ENCODE measurements at places on chromosomes 3 and 15.

DNA sequence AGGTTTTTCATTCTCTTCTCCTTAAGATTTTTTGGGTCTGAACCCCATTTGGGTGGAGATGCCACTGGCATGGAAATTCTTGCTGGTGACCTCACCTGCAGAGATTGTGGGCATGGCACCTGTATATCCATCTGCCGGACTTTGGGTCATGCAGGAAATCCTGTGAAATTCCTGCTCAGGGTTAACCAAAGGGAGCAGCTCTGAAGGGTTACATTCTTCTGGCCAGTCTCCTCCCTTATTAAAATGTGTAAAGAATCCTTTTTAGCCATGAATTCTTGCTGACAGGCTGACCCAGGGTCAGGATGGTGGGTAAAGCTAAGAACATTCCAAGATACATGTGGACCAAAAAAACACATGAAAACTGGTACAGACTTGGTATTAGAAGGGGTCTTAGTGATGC is 27.4 kb downstream of the ARHGEF26 start:
- DNase-seq: no peak

DNA sequence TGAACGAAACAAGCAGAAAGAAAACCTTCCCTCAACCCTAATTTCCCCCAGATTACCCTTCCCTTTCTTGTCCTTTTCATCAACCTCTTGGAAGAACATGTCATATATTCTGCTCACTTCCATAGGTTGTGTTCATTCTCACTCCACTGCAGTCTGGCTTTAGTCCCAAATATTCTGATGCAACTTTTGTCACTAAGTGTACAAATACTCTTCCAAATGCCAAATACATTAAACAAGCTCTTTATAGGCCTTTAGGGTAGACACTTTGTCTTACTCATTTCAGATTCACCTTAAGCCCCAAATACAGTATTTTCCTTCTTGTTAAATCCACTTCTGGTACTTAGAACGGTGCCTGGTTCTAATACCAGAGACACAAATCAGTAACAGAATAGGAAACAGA is 406.5 kb upstream of the CDIN1 start:
- DNase-seq: no peak

DNA sequence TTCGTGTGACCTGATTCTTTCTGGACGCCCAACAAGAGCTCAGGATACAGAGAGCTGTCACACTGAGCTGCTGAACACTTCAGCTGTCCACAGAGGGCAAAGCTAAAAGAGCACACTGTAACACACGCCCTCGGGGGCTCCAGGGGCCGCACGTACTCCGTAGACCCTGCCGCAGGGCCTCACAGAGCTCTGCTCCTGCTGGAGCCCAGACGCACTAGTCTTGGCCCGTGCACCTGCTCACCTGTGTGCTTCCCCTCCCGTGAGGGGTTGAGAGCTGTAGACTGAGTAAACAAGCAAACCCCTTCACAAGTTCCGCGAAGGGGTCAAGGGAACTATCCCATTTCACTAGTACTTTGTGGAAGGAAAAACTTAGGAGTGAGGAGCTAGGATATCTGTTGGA is 30.7 kb upstream of the TUSC7 start:
- DNase-seq: no peak

DNA sequence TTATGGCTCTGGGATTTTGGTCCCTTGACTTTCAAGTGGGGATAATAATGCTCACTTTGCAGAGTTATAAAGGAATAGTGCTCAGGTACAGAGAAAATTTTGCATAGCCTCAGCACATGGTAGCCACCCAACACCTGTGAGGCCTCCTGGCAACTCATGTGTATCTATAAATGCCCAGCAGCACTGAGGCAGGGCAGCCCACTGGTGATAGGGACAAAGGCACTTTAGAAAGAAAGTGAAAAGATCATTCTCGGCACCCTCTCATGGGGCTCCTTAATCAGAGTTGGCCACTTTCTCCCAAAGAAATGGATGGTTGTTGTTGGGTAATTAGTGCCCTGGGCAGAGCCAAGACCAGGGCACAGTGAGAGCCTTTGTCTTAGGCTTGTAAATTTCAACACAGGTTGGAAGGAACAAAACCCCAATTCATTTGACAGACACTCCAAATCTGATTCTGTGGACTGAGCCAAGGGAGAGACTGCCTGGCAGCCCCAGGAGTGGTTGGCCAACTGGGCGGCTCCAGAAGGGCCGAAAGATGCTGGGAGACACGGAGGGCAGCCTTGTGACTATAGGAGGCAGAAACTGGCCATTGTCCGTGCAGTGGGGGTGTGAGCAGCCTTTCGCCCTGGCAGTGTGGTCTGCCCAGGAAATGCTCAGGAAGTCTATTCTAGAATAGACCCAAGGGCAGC is 213.2 kb upstream of the RGMA start:
- DNase-seq: no peak

DNA sequence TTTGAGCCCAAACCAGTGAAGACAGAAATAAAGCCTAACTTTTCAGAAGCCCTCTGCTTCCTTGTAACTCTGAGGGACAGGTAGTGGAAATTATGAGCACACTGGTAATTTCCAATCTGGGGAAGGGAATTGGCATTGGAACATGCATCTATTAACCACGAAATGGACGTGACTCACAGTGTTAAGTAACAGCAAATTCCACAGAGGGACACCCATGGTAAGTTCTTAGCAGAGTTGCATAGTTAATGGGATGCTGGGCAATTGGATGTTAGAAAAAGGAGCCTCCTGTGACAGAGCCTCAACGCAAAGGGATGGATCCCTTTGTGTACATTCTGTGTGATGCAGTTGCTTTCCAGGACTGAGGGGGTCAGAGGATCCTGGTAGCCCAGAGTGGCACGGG is 168.6 kb downstream of the SEMA6D start:
- DNase-seq: no peak

DNA sequence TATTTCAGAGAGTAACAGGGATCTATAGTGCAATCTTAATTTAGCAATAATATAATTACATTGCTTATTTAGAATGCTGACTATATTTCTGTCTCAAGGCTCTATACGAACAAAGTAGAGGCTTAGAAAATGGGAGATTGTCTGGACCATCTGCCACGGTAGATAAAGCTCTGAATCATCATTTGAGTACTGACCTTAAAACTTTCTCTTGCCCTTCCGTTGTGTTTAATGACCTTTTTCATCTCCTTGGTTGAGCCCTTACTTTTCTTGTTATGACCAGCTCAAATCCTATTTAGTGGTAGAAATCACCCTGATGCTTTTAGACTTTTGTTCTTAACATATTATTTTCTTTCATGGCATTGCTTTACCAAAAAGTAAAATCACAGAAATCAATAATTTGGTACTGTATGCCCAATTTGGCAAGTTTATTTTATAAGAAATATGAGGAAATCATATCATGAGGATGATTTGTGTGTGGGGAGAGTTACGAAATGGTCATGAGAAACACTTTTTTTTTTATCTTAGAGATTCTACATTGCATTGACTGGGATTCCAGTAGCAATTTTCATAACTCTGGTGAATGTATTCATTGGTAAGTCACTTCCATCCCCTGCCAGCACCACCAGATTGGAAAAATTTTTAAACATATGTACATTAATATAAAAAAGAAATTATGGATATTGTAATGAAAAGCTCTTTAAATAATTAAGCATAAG is 11.0 kb downstream of the NDUFB5 start:
- DNase-seq: no peak

DNA sequence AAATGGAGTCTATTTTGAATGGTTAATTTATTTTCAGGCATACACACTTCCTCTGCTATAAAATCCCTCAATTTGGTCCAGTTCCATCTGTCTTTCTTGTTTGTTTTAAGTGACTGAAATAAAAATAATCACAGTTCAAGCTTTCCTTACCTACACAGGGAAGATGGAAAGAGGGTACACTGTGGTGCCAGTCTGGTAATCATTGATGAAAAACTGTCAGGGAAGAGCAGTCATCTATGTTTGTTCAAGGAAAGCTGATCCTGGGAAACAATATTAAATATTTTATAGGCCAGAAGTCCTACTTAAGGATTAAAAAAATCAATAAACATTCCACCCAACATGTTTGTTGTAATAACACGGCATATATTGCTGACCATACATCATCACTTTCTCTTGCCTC is 115.2 kb upstream of the KCNMB2 start:
- no peak for DNase-seq

- DNase-seq: no peak
These were observed 78.5 kb downstream of the CD200 start for GRCh38 chr3:112411425-112411824.

- DNase-seq: no peak
These were observed 94.3 kb downstream of the DGKG start for GRCh38 chr3:186267758-186268157.

- no peak for DNase-seq
These were observed 25.9 kb downstream of the EXOG start for GRCh38 chr3:38522002-38522401.

DNA sequence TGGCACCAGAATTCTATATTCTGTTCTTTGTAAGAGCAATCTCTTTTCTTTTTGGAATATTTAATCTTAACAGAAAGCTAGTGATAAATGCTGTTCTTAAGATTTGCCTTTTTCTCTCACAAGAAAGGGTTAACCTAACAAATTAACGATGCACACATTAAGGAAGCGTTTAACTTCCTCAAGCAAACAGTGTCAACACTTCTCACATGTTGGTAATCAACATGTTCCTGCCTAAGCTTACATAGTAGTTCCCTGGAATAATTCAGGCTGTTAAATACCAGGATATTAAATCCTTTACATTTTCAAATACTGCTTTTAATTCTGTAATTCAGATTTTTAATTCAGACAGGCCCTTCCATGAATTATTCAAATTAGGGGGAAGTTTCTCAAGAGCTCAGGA is 67.4 kb upstream of the RPL35A start:
- DNase-seq: no peak

- no peak for DNase-seq
These were observed 764.0 kb upstream of the DPPA4 start for GRCh38 chr3:110101361-110101760.

DNA sequence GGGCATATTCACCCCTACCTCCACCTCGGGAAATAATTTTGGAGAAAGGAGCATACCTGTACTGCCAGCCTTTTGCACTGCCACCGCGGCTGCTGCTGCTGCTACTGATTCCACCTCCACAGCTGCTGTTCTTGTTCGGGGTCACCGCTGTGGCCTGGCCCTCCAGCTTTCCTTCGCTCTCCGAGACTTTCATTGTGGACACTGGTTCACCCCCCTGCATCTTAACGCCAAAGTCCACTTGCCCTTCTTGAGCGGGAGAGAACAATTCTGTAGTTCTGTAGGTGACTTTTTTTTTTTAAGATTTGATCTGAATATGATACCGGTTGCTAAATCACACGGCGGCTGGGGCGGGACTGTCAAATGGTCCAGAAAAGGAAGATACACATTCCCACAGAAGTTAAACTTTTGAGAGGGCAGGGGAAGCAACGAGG is 701 bp downstream of the OSBPL11 start:
- DNase-seq: no peak

DNA sequence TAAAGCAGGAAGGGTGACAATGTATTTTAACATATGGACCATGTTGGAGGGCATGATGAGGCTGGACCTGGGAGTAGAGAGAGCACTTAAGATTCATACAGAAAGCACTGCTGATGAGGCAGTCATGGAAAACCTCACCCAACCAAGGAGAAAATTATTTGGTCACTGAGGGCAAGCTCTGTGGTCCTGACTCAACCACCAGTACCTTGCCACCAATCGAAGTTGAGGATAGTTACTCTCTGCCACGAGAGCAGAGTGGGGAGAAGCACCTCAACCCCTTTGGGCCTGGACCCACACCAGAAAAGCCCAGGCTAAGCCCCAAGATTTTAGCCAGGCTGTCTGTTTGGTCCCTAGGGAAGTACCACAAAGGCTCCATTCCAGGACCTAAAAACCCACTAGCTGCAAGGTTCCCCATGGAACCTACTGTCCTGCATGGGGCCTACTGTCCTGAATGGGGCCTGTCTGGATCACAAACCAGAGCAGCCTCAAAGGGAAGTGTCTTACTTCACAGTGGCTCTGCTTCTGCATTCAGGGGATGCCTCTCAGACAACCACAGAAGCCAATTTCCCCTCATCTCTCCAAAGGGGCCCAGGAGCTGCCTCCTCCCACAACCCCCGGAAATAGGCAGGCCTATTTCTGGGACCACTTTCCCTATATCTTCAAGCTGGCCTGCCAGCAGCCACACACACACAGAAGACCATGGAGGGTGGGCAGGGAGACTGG is 4.2 kb downstream of the CCDC71 start:
- no peak for DNase-seq

DNA sequence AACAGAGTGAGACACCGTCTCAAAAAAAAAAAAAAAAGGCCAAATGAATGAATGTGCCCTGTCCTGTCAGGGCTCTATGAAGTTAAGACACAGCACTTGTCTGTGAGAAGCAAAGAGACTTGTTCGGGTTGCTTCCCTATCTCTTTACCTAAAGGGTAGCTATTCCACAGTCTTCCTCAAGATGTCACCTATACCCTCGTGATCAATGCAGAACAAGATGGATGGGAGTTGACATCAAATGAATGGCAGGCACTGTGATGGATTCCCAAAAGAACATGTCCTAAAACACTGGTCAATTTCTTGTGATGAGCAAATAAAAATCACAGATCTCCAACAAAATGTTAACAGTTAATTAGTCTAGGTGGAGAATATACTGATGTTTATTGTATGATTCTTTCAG is 9.5 kb downstream of the TADA3 start:
- DNase-seq: no peak

DNA sequence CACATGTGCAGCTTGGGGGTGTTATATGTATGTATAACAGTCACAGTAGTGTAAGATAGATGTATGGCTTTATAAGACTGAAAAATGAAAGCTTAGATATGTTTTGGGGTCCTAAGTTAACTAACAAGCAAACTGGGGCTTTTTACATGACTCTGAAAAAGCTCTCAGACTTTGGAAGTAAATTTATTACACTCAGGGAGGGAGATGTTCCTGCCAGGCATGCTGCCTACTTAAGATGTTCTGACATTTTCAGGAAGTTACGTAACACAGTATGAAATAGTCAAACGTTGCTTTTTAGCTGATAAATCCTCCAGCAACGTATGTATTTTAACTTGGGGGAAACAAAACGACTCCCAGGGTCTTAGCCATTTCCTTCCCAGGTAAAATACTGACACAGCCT is 1.7 kb upstream of the IFT57 start:
- no peak for DNase-seq

DNA sequence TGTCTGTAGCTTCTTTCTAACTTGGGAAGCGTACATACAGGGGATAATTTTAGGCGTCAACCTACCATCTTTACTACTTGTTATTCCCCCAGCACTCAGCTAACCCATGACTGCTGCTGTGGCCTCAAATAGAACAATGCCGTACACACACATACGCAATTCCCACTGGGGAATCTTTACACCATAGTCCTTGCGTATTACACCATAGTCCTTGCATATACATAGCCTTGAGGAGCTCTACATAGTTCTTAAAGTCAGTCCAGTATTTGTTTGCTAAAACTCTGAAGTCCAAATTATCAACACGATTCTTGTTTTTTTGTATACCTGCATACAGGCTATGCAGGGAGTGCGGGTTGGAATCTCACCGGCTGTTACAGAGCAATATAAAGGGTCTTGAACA is 67.2 kb downstream of the CGNL1 start:
- DNase-seq: no peak

DNA sequence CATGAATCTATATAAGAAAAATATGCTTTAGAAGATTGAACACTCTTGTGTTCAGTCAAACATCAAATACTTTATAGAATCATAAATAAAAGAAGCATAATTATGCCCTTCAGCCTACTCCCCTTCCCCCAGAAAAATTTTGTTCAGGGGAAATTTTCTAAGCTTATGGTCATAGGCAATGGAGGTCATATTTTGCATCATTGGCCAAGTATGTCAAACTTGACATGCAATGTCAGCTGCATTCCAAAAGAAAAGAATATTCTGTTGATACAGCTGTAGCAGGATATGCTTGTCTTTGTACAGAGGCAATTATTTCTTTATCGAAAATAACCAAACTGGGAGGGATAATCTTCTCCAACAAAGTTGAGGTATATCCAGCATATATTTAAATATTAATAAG is 328.2 kb downstream of the ZIC1 start:
- no peak for DNase-seq

Measured in activated naive CD4-positive, alpha-beta T cell (primary cell).